Right forelimb (tissue), 1 donor: ENCODE measurements at places on chromosomes 4 and X.

DNA sequence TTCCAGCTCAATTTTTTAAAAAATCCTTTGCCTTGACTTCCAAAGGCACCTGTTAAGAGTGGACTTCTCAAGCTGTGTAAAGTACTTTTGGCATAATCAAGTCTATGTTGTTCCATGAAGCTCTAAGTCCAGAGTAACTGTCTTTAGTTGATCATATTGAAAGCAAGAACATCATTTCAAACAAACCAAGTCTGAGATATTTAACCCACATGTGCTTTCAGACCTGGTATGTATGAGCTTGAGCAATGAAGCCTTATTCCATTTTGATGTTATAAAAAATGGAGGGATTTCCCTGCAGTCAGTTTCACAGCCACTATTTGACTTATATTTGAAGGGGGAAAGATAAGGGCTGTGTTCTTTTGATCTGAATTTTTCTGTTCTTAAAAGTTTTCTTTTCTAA is 23.7 kb upstream of the EOLA2 start:
- DNase-seq, result no peak

DNA sequence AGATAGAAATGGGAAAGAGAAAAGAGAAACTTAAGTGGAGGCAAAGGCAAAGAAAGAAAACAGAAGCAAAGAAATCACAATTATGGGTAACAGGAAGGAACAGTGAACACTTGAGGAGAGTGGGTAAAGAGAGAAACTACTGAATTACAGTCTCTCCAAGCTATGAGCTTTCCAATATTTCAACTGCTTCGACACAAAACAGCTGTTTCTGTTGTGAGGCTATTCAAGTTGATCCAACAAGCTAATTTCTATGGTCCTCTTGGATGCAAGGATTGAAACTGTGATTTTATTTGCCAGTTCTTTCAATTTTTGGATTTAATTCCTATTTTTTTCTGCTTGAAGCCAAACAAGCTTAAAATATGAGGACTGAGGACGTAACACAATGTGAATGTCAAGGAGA is 80.5 kb upstream of the ADGRA3 start:
- no peak for DNase-seq

GRCh38 chr4:16912896-16913295 is 14.5 kb upstream of the LDB2 start:
- no peak for DNase-seq

DNA sequence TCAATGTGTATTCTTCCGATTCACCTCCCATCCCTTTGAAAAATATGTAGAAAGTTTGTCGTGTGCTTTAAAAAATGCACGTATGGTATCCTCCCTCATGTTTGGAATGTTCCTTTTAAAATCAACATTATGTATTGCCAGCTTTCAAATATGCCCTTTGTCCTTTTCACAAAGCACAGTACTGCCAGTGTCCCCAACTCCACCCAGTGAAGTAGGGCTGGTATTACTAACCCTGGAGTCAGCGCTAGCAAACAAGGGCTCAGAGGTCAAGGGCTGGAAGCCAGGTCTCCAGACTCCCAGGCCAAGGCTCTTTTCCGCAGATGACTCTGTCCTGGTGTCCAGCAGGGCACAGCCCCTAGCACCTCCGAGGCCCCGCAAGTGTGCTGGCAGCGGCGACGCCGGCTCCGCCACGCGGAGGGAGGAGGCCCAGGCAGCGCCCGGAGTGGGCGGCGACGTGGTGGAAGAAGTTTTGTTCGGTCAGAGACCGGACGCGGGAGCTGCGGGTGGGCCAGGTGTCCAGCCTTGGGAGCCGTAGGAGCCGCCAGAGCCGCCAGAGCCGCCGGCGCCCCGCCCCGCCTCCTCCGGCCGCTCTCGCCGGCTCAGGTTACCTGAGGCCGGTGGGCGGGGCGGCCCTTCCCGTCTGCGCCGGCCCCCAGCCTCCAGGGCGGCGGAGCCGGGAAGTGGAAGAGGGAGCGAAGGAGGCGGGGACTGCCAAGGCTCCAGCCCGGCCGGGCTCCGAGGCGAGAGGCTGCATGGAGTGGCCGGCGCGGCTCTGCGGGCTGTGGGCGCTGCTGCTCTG is at the start of gene IL13RA1:
Gene IL13RA1, plus strand, starts transcription at position 720 of the 799 bp plus-strand sequence. Its CDS starts 33 bp downstream, at position 753.
- DNase-seq, result peak; percentile 83
